ENCODE measurements at places on chromosomes 11 and 22.

GRCh38 chr11:78351979-78352841 lies 65.4 kb downstream of the GAB2 start:
- H3K36me3 ChIP-seq: no peaks in the 10 kb centered on the region
- no peaks in the 10 kb centered on the region for H3K27me3 ChIP-seq

GRCh38 chr22:23144432-23144831 lies 845 bp upstream of the RAB36 start:
- H3K4me3 ChIP-seq: no peak overlapping the region
- no peak overlapping the region for H3K27ac ChIP-seq
- DNase-seq: no peak
- H3K36me3 ChIP-seq: no peaks in the 10 kb centered on the region
- H3K27me3 ChIP-seq: no peaks in the 10 kb centered on the region

DNA sequence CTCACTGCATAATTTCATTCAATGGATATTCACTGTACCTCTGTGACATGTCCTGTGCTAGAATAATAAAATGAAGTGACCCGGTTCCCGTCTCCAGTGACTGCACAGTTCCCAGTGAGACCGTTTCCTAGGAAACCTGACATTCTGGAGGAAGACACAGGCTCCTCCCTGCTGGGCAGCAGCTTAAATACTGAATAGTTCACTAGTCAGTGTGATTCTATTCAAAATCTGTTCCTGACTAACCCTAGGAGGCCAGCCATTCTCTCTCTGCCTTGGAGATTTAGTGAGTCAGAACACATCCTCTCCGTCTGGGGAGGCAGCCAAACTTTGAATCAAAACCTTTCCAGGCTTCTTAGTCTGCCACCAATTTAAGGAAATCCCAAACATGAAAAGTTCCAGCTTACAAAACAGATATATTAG lies 11.3 kb downstream of the TRIM66 start:
- H3K27ac ChIP-seq: peak overlapping the region; percentile 71
- H3K4me1 ChIP-seq: peaks cover 7% of the 10 kb centered on the region
- H3K36me3 ChIP-seq: no peaks in the 10 kb centered on the region
- H3K27me3 ChIP-seq: no peaks in the 10 kb centered on the region
- no peak overlapping the region for H3K4me3 ChIP-seq

DNA sequence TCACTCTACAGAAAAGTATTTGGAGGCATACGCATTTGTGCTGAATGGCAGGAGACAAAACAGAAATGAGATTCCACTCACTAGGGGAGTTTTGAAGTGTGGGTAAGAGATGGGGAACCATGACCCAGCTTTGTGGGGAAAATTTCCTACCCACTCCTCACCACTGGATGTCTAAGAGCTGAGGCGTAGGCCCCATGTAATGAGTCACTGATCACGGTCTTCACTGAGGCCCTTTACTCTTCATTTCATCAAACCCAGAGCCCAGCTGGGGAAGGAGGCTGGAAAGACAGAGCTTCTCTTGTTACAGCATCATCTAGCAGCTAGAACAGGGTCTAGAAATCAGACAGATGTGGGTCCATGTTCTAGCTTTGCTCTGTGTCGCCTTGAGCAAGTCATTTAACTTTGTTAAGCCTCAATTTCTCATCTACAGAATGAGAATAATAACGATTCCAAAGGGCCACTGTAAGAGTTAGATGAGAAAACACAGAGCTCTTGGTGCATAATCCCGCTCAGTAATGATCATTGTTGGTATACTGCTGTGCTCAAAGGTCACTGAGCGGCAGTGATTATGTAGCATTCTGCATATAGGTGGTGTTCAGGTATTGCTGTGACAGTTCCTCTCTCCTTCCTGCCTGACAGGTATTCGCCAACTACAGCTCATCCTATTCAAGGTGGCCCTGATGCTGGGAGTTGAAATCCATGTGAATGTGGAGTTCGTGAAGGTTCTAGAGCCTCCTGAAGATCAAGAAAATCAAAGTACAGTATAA lies 97.2 kb downstream of the MICAL2 start:
- peaks cover 13% of the 10 kb centered on the region for H3K4me1 ChIP-seq
- no peaks in the 10 kb centered on the region for H3K27me3 ChIP-seq
- H3K27ac ChIP-seq: peak overlapping the region; percentile 82
- peaks cover 40% of the 10 kb centered on the region for H3K36me3 ChIP-seq
- no peak overlapping the region for H3K4me3 ChIP-seq

- H3K4me3 ChIP-seq: peak overlapping the region; percentile 10
- H3K36me3 ChIP-seq: peaks cover 83% of the 10 kb centered on the region
- peaks cover 12% of the 10 kb centered on the region for H3K4me1 ChIP-seq
- H3K27me3 ChIP-seq: no peaks in the 10 kb centered on the region
Observed at GRCh38 chr11:1277936-1278512, 31.4 kb downstream of the TOLLIP start.

DNA sequence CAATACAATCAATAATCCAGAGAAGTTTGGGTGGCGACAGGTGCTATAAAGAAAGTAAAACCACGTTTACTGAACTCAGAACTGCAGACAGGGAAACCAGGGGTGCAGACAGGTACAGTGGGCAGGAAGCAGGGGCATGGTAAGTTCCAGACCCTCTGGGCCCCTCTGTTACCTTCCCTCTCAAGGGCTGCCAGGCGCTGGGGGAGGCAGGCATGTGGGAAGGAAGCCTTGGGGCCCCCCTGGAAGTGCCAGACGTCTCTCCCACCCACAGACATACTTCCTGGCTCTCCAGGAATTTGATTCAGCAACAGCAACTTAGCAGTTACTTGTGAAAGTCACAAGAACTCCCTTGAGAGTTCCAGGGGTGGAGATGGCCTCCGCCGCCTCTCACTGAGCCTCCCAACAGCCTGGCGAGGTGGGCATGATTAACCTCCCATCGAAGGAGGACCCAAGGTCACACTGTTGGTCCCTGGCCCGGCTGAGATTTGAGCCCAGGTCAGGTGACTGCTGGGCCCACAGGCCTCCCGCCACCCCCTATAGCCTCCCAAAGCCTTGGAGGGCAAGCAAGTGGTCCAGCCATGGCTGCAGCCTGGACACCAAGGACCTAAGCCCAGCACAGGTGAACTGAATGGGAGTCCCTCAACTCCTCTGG lies 14.1 kb upstream of the TSKU start:
- no peaks in the 10 kb centered on the region for H3K27me3 ChIP-seq
- peak; percentile 81 for DNase-seq
- H3K36me3 ChIP-seq: no peaks in the 10 kb centered on the region
- no peak overlapping the region for H3K4me3 ChIP-seq

DNA sequence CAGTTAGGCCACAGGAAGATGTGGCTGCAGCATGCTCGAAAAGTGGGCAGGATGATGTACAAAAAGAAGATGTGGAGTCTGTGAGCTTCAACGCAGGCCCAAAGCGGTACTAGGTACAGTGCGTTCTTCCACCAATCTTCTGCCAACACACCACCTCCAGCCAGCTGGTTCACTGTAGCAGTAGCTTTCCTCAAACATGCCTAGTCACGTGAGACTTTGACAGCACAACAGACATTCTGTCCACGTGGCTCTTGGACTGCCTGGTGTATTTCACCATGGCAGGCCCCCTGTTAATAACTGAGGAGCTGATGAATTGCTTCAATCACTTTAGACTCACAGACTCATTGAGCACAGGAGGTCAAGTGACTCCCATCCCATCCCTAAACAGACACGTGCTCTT lies 14.1 kb downstream of the SYN3 start:
- H3K27ac ChIP-seq: no peak overlapping the region
- no peaks in the 10 kb centered on the region for H3K36me3 ChIP-seq
- no peaks in the 10 kb centered on the region for H3K4me1 ChIP-seq
- no peak for DNase-seq

GRCh38 chr11:134032501-134033091 lies 36.3 kb upstream of the JAM3 start:
- peaks cover 17% of the 10 kb centered on the region for H3K4me1 ChIP-seq
- H3K27ac ChIP-seq: no peak overlapping the region
- peaks cover 50% of the 10 kb centered on the region for H3K27me3 ChIP-seq
- no peak for DNase-seq

DNA sequence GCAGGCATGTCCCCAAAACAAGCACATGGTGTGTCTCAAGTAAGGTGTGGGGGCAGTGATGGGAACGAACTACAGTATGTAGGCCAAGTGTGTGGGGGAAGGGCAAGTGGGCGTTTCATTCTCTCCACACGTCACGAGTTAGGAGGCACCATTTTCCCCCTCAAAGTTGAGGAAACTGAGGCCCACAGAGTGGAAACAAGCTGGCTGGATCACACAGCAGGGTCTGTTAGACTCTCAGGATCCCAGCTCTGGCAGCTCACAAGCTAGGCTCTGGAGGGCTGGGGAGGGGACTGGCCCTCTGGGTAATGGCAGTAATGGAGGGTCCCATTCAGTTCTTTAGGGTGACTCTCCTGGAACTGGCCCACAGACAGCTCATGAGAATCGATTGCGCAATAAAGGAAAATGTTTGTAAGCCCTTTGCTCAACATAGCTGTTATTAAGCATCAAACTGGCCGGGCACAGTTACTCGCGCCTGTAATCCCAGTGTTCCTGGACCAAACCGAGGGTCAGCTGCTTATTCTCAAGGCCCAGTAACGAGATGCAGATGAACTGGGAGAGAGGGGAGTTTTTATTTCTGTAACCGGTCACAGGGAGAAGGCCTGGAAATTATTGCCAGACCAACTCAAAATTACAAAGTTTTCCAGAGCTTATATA lies 24.1 kb upstream of the TUB start:
- H3K27ac ChIP-seq: no peak overlapping the region
- peak; percentile 74 for DNase-seq
- H3K4me3 ChIP-seq: no peak overlapping the region
- H3K27me3 ChIP-seq: peaks cover 14% of the 10 kb centered on the region

GRCh38 chr11:66674964-66675602 lies 2.6 kb downstream of the RBM4B start:
- DNase-seq: no peak
- no peak overlapping the region for H3K4me3 ChIP-seq
- no peak overlapping the region for H3K27ac ChIP-seq
- H3K27me3 ChIP-seq: no peaks in the 10 kb centered on the region

- no peak overlapping the region for H3K27ac ChIP-seq
- peak; percentile 76 for DNase-seq
- peaks cover 10% of the 10 kb centered on the region for H3K4me1 ChIP-seq
- H3K27me3 ChIP-seq: no peaks in the 10 kb centered on the region
- H3K4me3 ChIP-seq: no peak overlapping the region
Observed at GRCh38 chr11:85823816-85824215, 12.9 kb upstream of the SYTL2 start.

- no peak overlapping the region for H3K4me3 ChIP-seq
- H3K27ac ChIP-seq: no peak overlapping the region
- H3K4me1 ChIP-seq: no peaks in the 10 kb centered on the region
- no peak for DNase-seq
Observed at GRCh38 chr11:34891611-34892010, 24.6 kb downstream of the APIP start.

- H3K4me1 ChIP-seq: no peaks in the 10 kb centered on the region
- no peak for DNase-seq
- H3K36me3 ChIP-seq: peaks cover 29% of the 10 kb centered on the region
- H3K27me3 ChIP-seq: no peaks in the 10 kb centered on the region
Observed at GRCh38 chr11:45948356-45948755, 25.9 kb downstream of the LARGE2 start.

DNA sequence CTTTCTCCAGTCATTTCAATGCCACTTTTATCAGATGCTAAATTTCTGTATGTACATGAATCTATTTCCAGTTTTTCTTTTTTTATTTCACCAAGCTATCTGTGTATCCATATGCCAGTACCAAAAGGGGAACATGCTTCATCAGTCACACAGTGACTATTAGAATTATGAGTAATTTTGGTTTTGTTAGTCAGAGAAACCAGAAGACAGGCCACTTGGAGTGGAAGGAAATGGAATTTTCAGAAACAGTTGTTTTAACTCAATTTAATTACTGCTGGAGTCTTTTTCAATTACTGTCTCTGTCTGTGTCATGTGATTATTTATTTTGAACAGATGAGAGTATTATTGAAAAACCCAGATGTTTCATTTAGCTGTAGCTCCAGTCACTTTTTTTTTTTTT lies 84.6 kb upstream of the ANO3 start:
- no peak overlapping the region for H3K4me3 ChIP-seq
- DNase-seq: no peak
- no peaks in the 10 kb centered on the region for H3K36me3 ChIP-seq
- H3K27me3 ChIP-seq: no peaks in the 10 kb centered on the region
- no peaks in the 10 kb centered on the region for H3K4me1 ChIP-seq

DNA sequence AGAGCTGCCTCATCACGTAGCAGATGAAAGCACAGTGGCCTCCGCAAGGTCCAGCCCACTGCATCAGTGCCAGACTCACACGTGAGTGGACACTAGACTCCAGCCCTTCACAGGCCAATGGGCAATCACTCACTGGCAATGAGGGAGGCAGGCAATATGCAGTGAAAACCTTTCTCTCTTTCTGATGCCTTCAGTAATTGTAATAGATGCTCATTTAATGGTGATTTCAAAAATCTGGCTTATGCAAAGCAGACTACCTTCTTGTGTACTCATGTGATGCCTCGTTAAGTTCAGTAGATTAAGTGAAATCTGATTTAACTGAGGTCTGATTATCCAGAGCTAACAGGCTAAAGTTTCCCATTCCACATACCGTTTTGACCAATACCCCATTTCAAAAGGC lies 546.9 kb downstream of the MIAT start:
- no peaks in the 10 kb centered on the region for H3K27me3 ChIP-seq
- no peak for DNase-seq
- H3K36me3 ChIP-seq: no peaks in the 10 kb centered on the region
- H3K4me3 ChIP-seq: no peak overlapping the region

DNA sequence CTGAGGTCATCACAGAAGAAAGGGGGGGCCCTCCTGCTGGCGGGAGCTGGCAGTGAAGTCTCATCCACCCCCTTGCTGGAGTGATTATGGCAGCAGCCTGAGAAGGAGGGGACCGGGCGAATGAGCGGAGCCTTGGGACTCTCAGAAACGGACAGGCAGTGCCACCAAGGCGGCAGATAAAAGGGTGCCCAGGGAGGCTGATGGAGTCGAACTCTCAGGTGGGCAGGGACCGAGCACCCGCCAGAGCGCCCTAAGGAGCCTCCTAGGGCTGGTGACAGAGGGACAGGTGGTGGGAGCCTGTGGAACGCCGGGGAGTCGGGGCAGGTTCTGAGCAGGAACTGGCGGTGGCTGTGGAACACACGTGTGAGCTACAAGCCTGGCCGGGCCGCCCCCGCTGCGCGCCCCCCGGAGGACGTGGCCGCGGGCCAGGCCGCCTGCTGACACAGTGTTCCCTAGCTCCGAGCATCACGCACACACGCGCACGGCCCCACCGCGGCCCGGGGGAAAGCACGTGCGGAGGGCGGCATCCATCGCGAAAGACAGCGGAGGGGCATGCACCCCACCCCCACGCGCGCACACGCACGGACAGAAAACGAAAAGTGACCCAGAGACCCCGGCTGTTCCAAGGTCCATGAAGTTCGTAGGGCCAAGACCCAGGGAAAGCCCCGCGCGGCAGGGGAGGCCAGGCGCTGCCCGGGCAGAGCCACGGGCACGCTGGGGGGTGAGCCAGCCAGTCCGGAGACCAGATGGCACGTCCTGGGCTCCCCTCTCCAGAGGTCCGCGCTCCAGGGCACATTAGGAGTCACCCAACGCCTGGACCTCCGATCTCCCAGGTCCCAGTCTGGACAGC lies 1.0 kb downstream of the VWCE start:
- peaks cover 6% of the 10 kb centered on the region for H3K27me3 ChIP-seq
- peaks cover 31% of the 10 kb centered on the region for H3K4me1 ChIP-seq
- H3K27ac ChIP-seq: no peak overlapping the region
- DNase-seq: peak; percentile 55
- peak overlapping the region; percentile 87 for H3K4me3 ChIP-seq
